GM12892 (cell line): ENCODE measurements at places on chromosomes 1 and 21.

DNA sequence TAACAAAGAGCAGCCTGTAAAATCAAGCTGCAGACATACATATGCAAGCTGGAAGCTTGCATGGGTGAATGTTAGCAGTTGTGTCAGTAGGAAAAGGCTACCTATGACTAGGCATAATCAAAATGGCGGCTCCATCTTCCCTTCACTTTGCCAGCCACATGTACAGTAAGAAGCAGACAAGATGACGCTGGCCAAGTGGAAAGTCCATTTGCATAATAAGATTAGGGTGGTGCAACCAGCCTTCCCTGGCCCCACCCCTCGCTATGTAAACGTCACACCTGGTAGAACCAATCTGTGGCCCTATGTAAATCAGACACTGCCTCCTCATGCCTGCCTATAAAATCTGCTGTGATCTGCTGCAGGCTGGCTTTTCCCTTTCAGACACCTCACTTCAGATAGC is 171.9 kb upstream of the USP25 start:
- DNase-seq = no peak

GRCh38 chr21:38468989-38469388 is 29.3 kb downstream of the ERG start:
- DNase-seq = no peak

- DNase-seq = no peak
These were observed 37.1 kb upstream of the SOD1 start for GRCh38 chr21:31622397-31622796.

- DNase-seq = no peak
These were observed 40.1 kb upstream of the LRRC8D start for GRCh38 chr1:89780721-89781120.

GRCh38 chr1:46363121-46363520 is 22.5 kb downstream of the NSUN4 start:
- no peak for DNase-seq

- no peak for DNase-seq
These were observed 21.4 kb downstream of the NADK start for GRCh38 chr1:1756661-1757421.

GRCh38 chr1:206839006-206839560 is 26.3 kb upstream of the IL20 start:
- DNase-seq = no peak

DNA sequence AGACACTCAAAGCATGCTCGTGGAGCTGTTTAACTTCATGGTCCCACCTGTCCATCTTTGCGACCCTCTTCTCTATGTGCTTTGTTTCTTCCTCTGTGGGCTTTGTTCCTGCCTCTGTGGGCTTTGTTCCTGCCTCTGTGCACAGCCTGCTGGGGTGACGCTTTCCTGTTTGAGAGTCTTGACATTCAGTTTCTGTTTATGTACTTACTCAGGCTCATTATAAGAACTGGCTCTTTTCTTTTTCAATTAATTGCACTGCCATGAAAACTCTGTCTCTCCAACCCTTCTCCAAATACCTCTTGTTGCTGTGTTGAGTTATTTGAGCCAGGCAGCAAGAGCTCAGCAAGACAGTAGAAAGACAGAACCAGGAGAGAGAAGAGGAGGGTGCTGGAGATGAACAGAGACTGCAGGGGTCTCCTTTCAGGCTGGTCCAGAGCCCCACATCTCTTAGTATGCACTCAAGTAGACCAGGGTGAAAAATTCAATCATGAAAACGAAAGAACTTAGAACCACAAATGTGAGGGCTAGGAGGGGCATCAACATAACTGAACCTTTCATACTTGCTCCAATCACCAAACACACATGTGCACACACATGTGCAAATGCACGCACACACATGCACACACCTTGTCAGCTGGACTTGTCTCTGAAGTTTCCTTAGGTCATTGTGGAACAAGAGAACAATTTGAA is 88.3 kb upstream of the SGIP1 start:
- no peak for DNase-seq

DNA sequence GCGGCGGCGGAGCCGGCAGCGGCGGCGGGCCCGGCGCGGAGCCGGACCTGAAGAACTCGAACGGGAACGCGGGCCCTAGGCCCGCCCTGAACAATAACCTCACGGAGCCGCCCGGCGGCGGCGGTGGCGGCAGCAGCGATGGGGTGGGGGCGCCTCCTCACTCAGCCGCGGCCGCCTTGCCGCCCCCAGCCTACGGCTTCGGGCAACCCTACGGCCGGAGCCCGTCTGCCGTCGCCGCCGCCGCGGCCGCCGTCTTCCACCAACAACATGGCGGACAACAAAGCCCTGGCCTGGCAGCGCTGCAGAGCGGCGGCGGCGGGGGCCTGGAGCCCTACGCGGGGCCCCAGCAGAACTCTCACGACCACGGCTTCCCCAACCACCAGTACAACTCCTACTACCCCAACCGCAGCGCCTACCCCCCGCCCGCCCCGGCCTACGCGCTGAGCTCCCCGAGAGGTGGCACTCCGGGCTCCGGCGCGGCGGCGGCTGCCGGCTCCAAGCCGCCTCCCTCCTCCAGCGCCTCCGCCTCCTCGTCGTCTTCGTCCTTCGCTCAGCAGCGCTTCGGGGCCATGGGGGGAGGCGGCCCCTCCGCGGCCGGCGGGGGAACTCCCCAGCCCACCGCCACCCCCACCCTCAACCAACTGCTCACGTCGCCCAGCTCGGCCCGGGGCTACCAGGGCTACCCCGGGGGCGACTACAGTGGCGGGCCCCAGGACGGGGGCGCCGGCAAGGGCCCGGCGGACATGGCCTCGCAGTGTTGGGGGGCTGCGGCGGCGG is 1.0 kb downstream of the ARID1A start:
- peak; percentile 31 for DNase-seq

DNA sequence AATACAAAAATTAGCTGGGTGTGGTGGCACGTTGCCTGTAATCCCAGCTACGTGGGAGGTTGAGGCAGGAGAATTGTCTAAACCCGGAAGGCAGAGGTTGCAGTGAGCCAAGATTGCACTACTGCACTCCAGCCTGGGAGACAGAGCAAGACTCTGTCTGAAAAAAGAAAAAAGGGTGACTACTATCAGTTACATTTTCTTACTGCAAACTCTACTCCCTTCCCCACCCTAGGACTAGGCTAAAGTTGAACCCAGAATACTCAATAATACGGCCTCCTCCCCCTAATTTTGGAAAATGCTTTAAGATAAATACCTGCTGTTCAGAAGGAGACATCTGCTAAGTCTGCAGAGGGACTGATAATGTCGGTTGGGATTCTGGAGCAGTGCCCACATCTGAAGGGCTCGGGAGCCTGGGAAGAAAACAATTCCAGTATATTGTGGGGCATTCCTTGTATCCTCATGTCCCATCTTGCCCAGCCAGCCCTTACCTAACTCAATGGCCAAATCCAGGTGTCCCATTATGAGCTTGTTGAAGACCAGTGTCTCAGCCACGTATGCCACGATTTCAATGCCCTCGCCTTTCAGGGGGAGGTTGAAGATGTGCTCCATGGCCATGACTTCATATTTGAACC is 89.7 kb downstream of the ADCY10 start:
- no peak for DNase-seq

- DNase-seq = no peak
These were observed 49.3 kb downstream of the RAB3GAP2 start for GRCh38 chr1:220222939-220223338.

DNA sequence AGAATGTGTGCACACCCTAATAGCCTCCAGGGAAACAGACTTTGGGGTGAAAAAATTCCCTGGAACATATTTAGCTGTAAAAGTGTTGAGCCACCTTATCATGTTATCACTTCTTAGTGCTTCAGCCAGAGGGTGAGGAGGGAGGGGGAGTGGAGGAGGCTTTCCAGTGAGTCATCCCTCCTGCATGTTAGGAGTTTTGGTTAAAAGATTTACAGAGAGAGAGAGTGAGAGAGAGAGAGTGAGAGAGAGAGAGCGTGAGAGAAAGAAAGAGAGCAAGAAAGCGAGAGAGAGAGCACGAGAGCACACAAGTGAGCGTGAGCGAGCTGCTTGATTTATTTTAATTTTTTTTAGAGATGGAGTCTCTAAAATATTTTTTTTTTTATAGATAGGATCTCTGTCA is 13.5 kb upstream of the CACNA1E start:
- DNase-seq = no peak

DNA sequence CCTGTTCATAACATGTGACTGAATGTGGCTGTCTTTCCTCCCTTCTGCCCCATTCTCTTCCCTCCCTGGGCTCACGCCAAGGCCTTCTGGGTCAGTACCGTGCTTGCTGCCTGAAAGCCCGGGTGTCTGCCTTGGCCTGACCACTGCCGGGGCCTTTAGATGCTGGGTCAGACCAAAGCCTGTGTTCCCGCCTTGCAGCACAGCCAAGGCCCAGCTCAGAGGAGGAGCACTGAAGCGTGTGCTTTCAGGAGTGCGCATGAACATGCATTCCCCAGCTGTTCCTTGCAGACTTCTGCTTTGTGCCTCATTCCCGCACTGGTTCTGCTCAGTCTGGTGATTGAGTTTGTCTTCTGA is 27.0 kb upstream of the SARS1 start:
- no peak for DNase-seq

DNA sequence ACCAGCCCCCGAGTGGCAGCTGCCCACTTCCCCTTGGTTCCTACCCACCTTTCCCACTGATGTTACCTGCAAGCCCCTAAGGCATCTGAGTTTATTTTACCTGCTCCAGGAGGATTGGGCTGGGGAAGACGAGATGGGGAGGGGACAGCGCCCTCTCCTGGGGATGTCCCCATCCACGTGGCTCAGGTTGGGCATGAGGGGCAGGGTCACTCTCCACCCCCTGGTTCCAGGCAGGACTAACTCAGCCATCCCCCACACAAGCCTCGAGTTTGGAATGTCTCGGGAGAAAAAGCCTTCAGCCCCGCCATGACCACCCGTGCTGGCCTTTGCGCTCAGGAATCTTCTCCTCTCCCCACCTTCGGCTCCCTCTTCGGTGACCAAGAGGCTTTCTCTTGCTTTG is 90.0 kb downstream of the ARHGEF10L start:
- DNase-seq = no peak

GRCh38 chr1:168455764-168456163 is 88.0 kb downstream of the XCL2 start:
- DNase-seq = no peak

DNA sequence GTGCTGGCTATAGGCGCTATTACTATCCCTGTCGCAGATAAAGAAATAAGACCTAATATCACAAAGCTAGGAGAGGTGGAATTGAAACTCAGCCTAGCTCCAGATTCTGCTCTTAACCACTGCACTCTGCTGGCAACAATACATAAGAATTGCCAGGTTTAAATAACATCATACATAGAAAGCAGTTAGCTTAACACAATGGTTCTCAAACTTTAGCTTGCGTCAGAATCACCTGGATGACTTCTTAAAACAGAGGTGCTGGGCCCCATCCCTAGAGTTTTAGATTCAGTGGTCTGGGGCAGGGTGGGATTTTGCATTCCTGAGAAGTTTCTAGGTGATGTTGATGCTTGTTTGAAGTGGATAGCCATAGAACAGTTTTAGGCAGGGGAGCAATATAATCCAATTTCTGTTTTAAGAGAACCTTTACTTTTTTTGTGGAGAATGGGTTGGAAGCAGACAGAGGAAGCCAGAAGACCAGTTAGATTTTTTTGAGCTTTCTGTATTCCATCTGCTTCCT is 1.1 kb upstream of the POMGNT1 start:
- DNase-seq = no peak

DNA sequence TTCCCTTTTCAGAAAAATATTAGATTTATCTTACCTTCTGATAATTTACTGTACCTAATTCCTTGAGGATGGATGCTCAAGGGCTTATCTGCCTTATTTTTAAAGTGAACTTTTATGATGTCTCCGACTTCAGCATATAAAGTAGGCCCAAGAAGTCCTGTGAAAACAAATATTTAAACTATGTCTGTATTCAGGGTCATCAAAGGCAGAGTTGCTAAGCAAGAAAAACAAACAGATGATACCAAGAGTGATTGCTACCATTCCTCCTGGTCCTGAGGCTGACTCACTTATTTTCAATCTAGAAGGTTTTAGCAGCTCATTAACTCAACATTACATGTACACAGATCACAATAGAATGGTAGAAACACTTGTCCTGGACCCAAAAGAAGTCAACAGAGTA is 14.1 kb downstream of the F5 start:
- DNase-seq = no peak

DNA sequence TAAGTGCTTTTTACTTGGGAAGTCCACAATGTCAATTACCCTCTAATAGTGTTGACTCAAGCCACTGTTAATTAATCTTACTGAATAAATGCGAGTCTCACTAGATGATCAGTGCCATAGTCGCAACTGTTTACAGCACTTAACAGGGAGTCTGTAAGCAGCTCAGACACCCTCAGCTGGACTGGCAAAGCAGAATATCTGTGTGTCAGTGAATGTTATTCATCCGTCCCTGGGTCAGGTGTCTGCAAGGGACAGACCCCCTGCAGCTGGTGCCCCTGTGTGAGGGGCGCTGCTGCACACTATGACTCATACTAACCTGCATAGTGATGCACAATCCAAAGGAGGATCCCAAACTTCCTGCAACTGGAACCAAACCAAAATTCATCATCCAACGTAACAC is 306.5 kb downstream of the HHIPL2 start:
- DNase-seq = no peak

DNA sequence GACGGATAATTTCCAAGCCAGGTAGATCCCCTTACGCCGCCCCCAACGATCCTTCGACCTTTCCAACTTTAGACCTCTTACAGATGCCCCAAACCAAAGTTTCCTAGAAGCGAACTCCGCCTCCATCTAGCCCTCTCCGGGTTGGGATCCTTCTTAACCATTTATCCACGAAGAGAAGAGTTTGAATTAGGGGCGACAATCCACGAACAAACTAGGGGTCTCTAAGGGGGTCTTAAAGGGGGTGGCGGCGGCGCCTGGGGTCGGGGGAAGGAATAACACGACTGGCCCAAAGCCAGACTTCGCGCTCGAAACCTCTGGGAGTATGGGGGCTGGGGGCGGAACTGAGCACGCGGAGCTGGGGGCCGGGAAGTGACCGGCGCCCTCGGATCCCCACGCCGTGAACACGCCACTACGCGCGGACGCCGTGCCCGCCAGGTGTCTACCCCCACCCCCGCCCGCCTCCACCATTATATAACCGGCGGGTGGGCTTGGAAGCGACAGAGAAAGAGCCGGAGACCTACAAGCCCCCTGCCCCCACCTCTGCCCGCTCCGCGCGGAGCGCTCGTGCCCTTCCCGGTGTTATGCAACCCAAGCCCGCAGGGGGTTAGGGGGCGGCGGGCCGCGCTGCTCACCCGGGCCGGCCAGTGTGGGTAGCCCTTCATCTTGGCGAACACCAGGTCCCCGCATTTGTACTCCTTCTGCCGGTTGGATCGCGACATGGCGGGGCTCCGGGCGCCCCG is 594 bp downstream of the HDGF start:
- DNase-seq = no peak

- DNase-seq = no peak
These were observed 135.1 kb upstream of the PTGFR start for GRCh38 chr1:78355656-78356055.
